ENCODE measurements at places on chromosomes 13 and 19.

- DNase-seq = no peak
Observed at GRCh38 chr13:111396457-111396856, 76.0 kb downstream of the TEX29 start.

DNA sequence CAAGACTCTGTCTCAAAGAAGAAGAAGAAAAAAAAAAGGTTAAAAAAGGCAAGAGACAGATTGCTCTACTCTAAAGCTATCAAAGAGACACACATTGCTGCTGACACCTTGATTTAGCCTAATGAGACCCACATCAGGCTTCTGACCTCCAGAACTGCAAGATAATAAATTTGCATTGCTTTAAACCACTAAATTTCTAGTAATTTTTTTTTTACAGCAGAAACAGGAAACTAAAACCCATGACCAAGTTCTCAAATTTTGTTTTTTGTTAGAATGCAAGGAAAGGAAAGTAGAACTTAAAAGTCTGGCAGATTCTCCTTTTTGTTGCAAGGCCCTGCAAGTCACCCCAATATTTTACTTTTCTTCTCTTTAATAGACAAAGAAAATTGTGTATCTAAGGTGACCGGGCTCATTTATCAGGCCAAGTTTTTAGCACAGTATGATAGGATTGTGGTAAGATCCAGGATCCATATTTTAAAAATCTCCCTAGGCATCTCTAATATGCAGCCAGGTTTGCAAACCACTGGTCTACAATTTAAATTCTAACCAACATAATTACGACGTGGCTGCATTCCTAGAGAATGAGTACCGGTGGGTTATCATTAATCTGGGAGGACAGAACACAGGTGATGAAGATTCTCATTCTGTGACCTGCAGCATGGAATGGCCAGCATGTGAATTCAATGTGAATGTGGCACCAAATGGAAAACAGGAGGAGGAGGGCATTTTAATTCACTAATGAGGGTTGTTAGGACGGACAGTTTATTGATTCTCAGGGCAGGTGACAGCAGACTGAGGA lies 56.7 kb upstream of the MED4 start:
- no peak for DNase-seq

DNA sequence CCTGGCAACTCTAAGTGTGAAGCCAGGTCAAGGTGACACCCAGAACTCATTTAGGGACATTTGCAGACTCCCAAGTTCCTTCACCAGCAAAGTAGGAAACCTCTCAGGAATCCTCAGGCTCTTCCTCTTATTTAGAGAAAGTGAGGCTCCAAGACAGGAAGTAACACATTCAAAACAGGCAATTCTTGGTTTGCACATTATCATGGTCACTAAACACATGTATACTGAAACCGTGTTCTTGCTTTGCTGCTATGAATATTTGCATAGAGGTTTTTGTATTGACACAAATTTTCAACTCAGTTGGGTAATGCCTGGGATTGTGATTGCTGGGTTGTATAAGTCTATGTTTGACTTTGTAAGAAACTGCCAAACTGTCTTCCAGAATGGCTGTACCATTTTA lies 13.2 kb upstream of the URI1 start:
- no peak for DNase-seq

DNA sequence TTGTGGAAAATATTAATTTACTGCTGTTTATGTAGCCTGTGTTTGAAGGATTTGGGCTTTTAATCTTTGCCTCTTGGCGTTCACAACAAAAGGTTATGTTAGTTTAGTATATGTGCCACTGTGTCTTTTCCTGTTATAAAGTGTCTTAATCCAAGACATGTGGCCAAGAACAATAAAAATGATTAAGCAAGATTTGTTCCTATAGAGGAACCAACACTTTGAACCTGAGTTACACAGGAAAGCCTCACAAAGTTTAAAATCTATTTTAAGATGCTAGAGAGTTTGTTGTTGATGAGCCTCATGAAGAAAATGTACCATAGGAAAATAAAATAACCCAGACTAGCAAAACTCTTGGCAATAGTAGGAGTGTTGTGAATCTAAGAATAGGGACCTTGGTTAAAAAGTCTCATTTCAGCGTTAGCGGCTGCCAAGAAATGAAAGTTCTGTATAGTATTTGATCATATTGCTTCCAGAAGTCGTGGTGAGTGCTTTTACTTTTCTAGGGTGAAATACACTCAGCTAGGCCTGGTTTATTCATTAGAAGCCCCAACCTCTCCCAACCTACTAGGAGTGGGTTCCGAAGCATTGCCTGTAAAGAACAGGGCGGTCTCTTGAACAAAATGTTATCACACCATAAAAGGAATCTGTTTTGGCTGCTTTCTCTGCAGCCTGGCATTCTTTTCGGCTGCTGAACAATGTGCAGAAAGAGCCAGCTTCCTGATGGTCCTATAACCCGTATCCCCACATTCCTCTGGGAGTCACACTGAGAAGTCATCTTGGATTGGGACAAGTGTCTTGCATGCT lies 102.6 kb downstream of the LRCH1 start:
- no peak for DNase-seq

DNA sequence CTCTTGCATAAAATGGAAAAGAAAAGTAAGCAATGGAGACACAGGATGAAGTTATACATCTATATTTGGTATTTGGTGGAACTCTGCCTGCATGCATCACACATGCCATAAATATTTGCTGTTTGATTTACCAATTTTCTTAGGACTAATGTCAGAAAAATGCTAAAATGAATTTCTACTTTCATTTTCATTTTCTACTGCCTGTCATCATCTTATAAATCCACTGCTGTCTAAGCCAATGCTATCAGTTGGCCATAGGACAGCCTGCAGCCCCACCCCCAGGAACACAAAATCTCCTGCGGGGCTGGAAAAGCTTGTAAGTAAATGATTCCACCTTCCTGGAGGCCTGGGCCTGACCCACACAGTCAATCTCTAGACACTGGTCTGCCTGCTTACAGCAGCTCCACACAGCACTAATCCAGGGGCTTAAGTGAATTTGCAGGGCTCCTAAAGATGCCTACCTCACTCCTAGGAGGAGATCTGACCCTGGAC lies 122.0 kb downstream of the ENOX1 start:
- DNase-seq = peak; percentile 94

GRCh38 chr13:48493066-48493765 lies 39.7 kb downstream of the RCBTB2 start:
- no peak for DNase-seq

DNA sequence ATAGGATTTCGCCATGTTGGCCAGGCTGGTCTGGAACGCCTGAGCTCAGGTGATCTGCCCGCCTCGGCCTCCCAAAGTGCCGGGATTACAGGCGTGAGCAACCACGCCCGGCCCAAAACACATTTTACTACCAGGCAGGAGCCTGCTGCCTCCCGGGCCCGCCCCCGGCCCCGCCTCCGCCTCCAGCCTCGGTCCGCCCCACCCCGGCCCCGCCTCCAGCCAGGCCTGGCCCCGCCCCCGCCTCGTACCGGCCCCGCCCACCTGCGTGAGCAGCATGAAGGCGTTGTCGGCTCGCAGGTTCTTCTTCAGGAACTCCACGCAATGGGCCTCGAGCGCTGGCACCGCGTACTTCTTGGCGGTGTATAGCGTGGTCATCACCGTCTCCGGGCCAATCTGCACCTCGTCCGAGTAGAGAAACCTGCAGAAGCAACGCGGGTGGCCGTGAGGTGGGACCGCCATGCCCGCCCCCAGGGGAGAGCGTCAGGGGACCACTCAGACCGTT lies 22.7 kb downstream of the BTBD2 start:
- no peak for DNase-seq

- no peak for DNase-seq
Observed at GRCh38 chr13:77846173-77846572, 72.5 kb downstream of the EDNRB start.

DNA sequence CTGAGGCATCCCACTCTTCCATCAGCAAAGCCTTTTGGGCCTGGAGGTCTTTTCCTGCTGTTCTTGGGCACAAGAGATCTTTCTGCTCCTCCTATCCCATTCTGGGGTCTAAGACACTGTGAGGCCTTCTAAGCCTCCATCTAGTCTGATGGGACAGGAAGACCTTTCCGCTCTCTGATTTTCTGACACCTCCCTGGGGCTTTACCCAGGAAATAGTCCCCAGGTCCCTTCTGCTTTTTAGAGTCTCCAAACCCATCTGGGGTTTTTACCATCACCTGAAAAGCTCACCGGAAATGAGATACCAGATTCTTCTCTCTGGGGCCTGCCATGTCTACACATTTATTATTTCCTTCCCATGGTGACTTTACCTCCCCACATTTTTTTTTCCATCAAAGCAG lies 21.1 kb downstream of the CLEC17A start:
- no peak for DNase-seq

DNA sequence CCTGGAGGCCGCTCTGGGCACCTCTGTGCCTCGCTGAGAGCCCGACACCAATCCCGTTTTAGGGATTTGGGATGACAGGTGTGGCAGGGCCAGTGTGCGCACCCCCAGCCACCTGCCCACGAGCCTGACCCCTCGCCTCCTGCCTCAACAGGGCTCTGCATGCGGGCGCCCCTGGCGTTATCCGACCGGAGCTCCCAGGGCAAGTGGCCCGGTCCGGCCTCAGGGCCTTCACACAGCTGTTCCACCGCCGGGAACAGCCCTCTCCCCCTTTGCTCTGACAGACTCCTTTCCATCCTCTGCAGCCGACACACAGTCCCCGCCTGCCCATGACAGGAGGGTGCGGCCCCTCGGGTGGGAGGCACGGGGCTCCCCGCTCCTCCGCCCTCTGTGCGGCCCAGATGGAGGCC lies 7.1 kb upstream of the WDR18 start:
- no peak for DNase-seq

GRCh38 chr13:35979361-35979951 lies 151.7 kb downstream of the DCLK1 start:
- peak; percentile 90 for DNase-seq

DNA sequence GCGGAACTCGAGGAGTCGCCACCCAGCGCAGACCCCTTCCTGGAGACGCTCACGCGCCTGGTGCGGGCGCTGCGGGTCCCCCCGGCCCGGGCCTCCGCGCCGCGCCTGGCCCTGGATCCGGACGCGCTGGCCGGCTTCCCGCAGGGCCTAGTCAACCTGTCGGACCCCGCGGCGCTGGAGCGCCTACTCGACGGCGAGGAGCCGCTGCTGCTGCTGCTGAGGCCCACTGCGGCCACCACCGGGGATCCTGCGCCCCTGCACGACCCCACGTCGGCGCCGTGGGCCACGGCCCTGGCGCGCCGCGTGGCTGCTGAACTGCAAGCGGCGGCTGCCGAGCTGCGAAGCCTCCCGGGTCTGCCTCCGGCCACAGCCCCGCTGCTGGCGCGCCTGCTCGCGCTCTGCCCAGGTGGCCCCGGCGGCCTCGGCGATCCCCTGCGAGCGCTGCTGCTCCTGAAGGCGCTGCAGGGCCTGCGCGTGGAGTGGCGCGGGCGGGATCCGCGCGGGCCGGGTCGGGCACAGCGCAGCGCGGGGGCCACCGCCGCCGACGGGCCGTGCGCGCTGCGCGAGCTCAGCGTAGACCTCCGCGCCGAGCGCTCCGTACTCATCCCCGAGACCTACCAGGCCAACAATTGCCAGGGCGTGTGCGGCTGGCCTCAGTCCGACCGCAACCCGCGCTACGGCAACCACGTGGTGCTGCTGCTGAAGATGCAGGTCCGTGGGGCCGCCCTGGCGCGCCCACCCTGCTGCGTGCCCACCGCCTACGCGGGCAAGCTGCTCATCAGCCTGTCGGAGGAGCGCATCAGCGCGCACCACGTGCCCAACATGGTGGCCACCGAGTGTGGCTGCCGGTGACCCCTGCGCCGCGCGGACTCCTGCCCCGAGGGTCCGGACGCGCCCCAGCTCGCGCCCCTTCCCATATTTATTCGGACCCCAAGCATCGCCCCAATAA lies 2.3 kb downstream of the AMH start:
- DNase-seq = no peak

DNA sequence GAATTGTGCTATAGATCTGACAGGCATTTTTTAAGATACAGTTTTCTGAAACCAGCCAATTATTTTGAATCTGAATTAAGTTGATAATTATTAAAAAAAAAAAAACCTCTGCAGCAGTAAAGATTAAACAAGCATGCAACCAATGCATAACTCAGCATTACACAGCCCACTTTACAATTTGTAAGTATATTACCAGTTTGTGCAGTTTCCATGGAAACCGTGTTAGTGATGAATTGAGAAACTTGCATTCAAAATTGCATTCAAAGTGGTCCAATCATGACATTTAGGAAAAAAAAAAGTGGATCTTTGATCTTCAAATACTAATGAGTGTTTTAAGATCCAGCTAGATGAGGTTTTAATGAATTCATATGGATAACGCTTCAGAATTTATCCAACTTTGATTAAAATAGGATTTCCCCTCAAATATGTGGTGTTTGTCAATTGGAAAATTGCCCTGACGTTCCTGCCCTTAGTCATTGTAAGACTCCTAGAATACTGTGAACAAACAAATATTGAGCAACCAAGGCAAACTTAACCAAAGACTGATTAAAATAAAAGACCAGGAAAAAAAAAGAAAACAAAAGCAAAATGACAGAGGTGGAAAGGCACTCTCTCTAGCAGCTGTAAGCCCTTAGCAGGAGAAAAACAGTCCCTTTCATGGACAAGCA lies 314.8 kb upstream of the MAB21L1 start:
- DNase-seq = peak; percentile 42

Data from EL (cell line).